ENCODE measurements at places on chromosomes 6 and 20. TPM values are rescaled to one million over a fixed set of nuclear protein-coding genes. Genes with fewer than 3 reads are reported as not detected.

CDS2 gene
- total RNA-seq = 68.9 TPM

DNA sequence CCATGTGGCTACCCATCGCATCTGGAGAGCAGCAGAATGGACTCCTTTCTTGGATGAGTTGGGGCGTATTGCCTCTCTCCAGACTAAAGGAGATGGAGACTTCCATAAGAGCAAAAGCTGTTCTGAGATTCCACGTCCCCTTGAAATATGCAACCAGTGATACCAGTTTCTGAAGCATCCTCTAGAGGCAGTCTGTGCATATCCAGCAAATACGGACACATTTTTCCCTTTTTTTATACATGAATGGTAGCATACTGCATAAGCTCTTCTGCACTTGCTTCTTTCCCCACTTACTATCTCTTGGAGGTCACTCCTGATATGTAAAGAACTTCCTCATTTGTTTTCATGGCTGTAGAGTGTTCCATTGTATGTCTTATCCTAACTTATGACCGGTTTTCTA, 34.6 kb downstream of the TAF8 start:
- DNase-seq = no peak

GRCh38 chr6:127290391-127291265, 24.0 kb downstream of the RNF146 start:
- DNase-seq = no peak

DNA sequence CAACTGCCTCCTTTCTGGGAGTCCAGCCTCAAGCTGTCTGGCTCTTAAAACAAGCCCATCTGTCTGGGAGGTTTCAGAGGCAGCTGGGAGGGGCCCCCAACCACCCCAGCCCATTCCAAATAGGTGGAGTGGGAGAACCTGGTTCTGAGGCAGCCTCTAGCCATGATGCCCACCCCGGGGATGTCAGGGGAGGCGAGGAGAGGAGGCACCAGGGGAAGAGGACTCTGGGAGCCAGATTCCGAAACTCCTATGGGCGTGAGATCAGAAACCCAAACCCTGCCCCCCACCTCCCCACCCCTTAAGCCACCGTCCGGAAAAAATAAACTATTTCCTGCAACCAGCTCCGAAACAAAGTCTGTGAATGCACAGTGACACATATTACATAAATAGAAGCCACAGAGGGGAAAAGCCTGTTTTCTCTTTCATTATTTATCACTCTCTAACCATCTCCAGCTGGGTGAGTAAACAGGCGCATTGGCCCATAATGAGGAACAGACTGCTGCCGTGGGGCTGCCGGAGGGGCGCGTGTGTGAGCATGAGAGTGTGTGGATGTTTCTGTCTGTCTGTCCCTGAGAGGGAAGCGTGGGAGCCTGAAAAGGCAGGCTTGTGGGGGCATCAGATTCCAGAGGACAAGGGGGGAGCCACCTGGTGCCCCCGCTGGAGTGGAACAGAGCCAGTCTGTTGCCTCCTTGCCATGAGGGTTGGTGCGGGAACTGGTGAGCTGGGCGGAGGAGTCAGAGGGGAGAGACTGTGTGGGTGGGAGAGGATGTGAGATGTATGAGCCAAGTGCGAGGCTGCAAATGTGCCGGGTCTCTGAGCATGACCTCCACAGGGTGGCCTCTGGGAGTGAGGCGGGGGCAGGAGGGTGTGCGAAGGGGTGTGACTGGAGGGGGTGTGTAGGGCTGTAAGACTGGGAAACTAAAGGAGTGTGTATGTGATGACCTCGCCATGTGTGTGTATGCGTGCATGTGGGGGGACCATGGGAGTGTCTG, 14.3 kb upstream of the FOXP4 start:
- no peak for DNase-seq

GRCh38 chr20:18252597-18253451, 35.5 kb upstream of the ZNF133 start:
- DNase-seq = no peak

All from left ventricle myocardium superior (tissue), 1 donor.